ENCODE measurements at places on chromosomes 3 and 15. TPM values are rescaled to one million over a fixed set of nuclear protein-coding genes. Genes with fewer than 3 reads are reported as not detected.

GRCh38 chr3:14016900-14017475 is 107.7 kb downstream of the CHCHD4 start:
- no peak for DNase-seq

DNA sequence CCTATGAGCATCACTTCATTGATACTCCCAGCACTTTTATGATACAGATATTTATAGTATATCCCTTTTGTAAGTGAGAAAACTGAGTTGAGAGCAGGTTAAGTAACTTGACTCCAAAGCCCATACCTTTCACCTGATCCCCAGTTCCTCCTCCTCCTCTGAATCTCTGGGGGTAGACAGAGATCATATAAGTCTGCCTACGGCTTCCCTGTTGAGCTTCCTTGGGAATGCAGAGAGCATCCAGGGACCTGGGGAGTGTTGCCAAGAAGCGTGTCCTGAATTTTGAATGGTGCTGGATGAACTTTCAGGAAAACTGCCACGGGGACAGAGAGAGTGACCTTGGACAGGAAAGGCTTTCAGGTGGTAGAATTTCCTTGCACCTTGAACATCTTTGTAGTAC is 268.5 kb downstream of the LRTM1 start:
- no peak for DNase-seq

- DNase-seq: no peak
Measured at GRCh38 chr3:50242381-50242770, 6.4 kb downstream of the GNAI2 start.

Gene SPG21
- 137 TPM for total RNA-seq

DNA sequence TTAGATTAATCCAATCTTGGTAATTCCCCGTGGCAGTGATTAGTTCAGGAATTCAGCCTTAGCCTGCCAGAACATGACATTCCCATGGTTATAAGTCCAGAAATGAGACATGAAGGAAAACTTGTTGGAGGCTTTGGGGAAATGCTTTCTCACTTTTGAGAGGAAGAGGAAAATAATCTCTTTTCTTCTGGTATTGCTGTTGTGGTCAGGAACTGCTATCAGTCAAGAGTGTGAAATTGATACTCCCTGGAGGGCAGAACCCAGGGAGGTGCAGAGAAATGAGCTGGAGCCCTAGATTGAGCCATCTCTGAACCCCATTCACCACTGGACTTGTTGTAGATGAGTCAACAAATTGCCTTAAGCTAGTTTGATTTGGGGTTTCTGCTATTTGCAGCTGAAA is 38.6 kb upstream of the APH1B start:
- peak; percentile 40 for DNase-seq

Gene EPHA6
- total RNA-seq: 0.30 TPM

- no peak for DNase-seq
Measured at GRCh38 chr3:95626107-95626506, 1188.3 kb upstream of the EPHA6 start.

- no peak for DNase-seq
Measured at GRCh38 chr15:85828126-85828525, 33.4 kb upstream of the KLHL25 start.

Measured in MG63 (cell line).